ENCODE measurements at places on chromosomes 2 and 18.

DNA sequence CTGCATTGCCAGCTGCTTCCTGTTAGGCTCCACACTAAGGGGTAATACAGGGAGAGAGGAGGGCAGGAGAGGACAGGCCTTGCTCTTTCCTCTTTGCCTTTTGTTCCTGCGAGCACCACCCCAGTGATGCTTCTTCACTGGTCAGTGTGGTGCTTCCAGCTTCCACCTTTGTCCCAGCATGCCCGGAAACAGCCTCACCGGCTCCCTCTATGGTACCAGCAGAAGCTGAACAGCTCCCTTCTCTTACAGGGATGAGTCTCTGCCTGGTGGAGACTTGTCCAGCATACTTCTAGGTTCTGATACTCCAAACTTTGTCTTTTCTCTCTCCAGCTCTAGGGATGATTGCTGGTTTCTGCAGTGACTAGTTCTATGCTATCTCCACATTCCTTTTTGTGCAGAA lies 413.3 kb downstream of the TSN start:
- DNase-seq: no peak

- no peak for DNase-seq
Observed at GRCh38 chr2:19988600-19988999, 1.3 kb downstream of the WDR35 start.

DNA sequence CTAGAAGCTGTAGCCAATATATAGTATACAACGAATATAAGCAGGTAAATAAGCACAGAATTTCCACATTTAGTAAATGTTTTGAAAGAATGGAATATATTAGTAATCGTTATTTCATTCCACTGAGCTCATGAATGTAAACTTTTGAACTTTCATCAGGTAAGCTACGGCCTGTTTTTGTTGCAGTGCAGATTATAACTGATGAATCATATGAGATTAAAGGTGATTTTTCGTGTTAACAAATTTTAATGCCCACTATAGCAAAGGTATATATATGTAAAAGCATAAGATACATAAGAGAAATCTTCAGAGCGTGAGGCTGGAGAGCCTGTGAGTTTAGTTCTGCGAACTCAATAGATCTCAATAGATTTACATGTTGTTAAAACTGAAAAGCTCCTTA lies 1.1 kb downstream of the SCYGR1 start:
- DNase-seq: no peak

GRCh38 chr2:163198007-163198406 lies 359.4 kb upstream of the KCNH7 start:
- DNase-seq: no peak

GRCh38 chr2:23312996-23313606 lies 71.9 kb upstream of the KLHL29 start:
- DNase-seq: peak; percentile 45

DNA sequence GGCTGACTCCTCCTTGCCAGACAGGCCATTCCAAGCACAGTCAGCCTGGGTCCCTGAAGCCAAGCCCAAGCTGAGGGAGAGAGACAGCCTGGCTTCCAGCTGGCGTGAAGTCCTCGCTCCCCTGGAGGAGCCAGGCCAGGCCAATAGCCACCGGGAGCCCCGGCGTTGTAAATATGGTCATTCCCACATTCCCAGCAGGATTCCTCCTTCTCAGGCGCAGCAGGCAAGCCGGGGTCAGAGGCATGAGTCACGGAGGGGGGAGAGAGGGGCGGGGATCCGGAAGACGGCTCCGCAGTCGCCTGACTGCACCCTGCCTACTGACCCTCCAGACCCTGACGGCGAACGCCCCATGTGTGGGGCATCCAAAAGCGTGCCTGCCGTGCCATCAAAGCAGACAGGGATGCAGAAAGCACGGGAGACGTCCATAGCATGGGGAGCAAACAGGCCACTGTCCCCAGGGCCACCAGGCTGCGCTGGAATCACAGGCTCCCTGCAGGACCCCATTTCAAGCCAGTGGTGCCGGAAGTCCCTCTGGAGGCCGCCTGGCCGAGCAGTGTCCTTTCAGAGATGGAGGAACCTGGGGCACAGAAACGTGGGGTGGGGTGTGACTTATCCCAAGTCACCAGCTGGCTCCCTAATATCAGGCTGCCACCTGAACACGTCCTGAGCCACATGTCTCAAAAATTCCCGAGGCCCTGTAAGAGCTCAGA lies 48.2 kb downstream of the TWIST2 start:
- no peak for DNase-seq

Measured in hematopoietic multipotent progenitor cell treated with erythropoietin and hydrocortisone succinate and interleukin-3 and kit ligand, for 6 days (in vitro differentiated cells).